Endothelial cell (in vitro differentiated cells): ENCODE measurements at places on chromosomes 7 and 10. TPM values are rescaled to one million over a fixed set of nuclear protein-coding genes. Genes with fewer than 3 reads are reported as not detected.

DNA sequence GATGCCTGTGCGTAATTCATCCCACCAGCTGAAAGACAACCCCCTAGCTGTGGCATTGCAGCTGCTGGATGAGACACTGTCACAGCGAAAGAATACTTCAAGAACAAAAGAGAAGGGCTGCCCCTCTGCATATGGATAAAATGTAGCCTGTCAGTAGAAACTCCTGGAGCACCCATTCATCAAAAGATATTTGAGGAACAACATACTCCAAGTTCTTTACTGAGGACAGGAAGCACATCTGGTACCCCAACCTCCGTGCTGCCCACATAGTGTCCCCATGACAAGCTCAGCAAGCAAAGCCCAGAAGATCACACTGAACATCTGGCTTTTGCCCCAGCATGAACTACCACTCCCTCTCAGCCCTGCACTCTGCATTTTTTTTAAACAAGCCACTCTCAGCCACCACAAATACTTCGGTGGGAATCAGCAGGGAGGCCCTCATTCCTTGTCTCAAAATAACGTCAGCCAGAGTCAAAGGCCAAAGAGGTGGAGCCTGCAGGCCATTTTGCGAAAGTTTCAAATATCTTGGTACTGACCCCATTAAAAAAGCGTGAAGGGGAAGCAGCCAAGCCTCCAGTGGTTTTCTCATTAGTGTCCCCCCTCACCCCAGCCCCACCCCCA is 1.7 kb downstream of the CREB3L2 start:
- no peak for DNase-seq

The MRC1 gene
- total RNA-seq = 35.7 TPM

- no peak for DNase-seq
Observed at GRCh38 chr7:101998029-101998905, 180.8 kb downstream of the CUX1 start.

The TMEM139 gene
- 0.23 TPM for total RNA-seq

GRCh38 chr7:116399819-116400218 is 99.7 kb upstream of the CAV2 start:
- no peak for DNase-seq

DNA sequence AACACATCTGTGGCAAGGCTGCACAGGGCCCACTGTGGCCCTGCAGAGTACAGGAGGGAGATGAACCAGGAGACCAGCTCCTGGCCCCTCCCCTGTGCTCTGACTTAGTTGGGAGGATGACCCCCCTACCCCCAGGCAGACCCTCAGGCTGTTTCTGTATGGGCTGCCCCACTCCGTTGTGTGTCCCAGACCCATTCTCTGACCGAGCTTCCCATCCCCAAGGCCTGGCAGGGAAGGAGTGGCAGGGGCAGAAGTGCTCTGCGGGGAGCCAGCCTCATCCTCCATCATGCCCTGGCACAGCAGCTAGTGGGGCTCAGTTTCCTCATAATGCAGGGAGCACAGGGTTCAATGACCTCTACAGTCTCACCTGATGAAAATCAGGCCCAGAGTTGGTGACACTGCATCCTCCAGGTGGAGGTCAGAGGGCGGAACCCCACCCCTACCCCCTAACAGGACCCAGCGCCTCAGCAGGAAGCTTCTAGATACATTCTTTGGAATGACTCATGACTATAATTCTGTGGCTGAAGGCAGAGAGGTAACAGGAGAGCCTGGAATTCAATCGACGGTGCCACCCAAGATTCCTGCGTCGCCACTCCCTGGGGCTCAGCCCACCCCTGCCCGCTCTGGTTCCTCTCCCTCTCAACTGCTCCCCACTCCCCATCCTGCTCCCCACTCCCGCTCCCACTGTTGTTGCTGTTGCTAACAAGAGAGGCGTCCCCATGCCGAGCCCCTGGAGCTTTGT is 18.2 kb downstream of the PODXL start:
- no peak for DNase-seq

DNA sequence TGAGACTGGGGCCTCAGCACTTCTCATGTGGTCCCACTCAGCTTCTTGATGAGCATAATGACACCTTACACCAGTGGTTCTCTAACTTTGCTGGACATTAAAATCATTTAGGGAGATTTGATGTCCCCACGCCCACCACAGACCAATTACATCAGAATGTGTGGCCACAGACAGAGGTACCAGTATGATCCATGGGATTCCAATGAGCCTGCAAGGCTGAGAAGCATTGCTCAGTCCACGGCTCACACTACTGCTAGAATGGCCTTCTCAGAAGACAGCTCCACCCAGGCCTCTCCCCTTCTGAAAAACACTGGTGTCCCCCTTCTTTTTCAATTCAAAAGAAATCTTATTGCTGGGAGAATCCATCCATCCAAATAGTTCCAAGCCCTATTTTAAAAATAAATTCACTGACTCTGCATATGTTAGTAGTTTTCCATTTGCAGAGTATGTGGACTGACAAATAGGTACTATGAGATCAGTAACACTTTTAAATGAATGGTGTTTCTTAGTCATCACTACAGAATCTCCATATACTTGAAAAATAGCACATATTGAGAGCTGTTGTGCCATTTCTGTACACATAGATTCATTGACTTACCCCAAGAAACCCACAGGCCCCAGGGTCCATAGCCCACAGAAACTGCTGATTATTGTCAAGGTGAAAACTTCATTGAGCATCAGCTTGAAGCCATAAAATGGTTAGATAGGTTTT is 34.5 kb upstream of the TECTB start:
- no peak for DNase-seq

DNA sequence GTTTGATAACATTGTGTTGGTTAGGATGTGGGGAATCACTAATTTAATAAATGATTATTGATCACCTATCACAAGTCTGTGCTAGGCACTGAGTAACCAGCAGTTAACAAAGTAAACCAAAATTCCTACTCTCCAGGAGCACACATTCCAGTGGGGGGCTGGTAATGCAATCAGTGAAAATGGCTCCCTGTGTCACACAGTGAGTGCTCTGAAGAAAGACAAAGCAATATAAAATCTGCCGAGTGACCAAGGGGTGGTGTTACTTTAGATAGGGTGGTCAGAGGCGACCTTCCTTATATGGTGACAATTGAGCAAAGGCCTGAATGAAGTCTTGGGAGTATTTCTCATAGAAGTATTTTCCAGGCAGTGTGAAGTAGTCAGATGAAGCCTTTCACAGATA is 13.6 kb upstream of the SMC3 start:
- no peak for DNase-seq

The COL1A2 gene
- total RNA-seq = 169 TPM

DNA sequence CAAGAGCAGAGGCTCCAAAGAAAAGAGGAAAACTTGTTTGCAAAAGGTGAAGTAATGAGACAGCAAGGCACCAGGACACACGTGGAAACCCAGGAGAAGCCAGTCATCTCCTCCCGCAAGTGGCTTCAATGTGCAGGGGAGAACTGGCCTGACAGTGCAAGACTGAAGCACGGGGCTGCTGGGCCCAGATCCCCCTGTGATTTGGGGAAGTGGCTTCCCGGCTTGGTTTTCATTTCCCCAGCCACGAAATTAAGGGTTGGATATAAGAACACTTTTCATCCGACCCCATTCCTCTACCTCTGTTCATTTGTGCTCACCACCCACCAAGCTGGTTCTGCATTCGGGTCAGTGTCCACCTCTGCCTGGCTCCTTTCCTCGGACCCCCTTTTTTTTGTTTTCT is 306.4 kb downstream of the FGFR2 start:
- no peak for DNase-seq

GRCh38 chr10:1048349-1048731 is 579 bp downstream of the IDI1 start:
- no peak for DNase-seq

The DRGX gene
- total RNA-seq = not detected
